ENCODE measurements at places on chromosomes 16 and 17. TPM values are rescaled to one million over a fixed set of nuclear protein-coding genes. Genes with fewer than 3 reads are reported as not detected.

RNF227 gene
- total RNA-seq, result 10.0 TPM

FBXL16 gene
- total RNA-seq, result 0.54 TPM

NAT9 gene
- 37.4 TPM for total RNA-seq

GAS2L2 gene
- total RNA-seq, result 0.54 TPM

ZFP3 gene
- 1.3 TPM for total RNA-seq

CCL17 gene
- not detected for total RNA-seq

SLX4 gene
- total RNA-seq, result 2.7 TPM

ENPP7 gene
- 0.27 TPM for total RNA-seq

KRTAP3-2 gene
- not detected for total RNA-seq

HSD17B1 gene
- total RNA-seq, result 1.3 TPM

SULT1A1 gene
- 24.0 TPM for total RNA-seq

GPR142 gene
- 1.3 TPM for total RNA-seq

MT1F gene
- 4.6 TPM for total RNA-seq

SDK2 gene
- total RNA-seq, result 17.2 TPM

EME1 gene
- 1.3 TPM for total RNA-seq

PRSS36 gene
- total RNA-seq, result 1.1 TPM

LDHD gene
- 1.3 TPM for total RNA-seq

RAMP2 gene
- 0.27 TPM for total RNA-seq

ASGR2 gene
- 0.54 TPM for total RNA-seq

NDE1 gene
- total RNA-seq, result 39.3 TPM

NHLRC4 gene
- total RNA-seq, result 14.3 TPM

CLEC3A gene
- not detected for total RNA-seq

FNDC8 gene
- not detected for total RNA-seq

TLCD2 gene
- total RNA-seq, result 0.54 TPM

OTOA gene
- under 0.01 TPM for total RNA-seq

HSD17B2 gene
- under 0.01 TPM for total RNA-seq

C17orf78 gene
- not detected for total RNA-seq

HDAC5 gene
- 102 TPM for total RNA-seq

KRTAP4-5 gene
- not detected for total RNA-seq

PSMB10 gene
- 281 TPM for total RNA-seq

ZP2 gene
- not detected for total RNA-seq

ANKRD40 gene
- 11.8 TPM for total RNA-seq

HS3ST3A1 gene
- total RNA-seq, result 2.4 TPM

BRCA1 gene
- total RNA-seq, result 14.3 TPM

DPEP1 gene
- total RNA-seq, result under 0.01 TPM

ZNHIT3 gene
- 25.0 TPM for total RNA-seq

KRTAP3-3 gene
- not detected for total RNA-seq

TTYH2 gene
- total RNA-seq, result 13.5 TPM

HSPB9 gene
- total RNA-seq, result not detected

HOXB1 gene
- not detected for total RNA-seq

SLC35B1 gene
- total RNA-seq, result 30.2 TPM

OR3A3 gene
- under 0.01 TPM for total RNA-seq

WDR45B gene
- 44.7 TPM for total RNA-seq

PRSS8 gene
- total RNA-seq, result not detected

MYH13 gene
- total RNA-seq, result not detected

GJC1 gene
- total RNA-seq, result under 0.01 TPM

SMYD4 gene
- 14.8 TPM for total RNA-seq

CRYBA1 gene
- not detected for total RNA-seq

TAC4 gene
- total RNA-seq, result not detected

CD300LG gene
- total RNA-seq, result under 0.01 TPM

TEDC2 gene
- 6.2 TPM for total RNA-seq

MYL4 gene
- 0.27 TPM for total RNA-seq

All from hematopoietic multipotent progenitor cell (in vitro differentiated cells).